Cardiac fibroblast (primary cell): ENCODE measurements at places on chromosomes 5 and 9.

DNA sequence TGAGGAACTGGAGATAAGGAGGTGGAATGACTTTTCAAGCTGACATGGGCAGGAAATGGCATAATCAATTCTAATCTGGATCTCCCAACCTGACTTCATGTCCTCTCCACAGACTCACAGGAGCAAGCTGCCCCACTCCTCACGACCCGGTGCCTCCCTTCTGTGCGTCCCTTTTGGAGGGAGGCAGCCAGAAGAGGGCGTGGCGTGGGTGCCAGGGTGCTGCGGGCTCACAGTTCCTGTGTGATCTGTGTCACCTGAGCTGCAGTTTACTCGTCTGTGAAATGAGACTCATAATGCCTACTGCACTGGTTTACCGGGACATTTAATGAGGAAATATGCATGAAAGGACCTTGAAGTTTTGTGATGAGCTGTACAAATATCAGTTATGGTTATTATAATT, 207.4 kb downstream of the DAB2IP start:
- DNase-seq: no peak

DNA sequence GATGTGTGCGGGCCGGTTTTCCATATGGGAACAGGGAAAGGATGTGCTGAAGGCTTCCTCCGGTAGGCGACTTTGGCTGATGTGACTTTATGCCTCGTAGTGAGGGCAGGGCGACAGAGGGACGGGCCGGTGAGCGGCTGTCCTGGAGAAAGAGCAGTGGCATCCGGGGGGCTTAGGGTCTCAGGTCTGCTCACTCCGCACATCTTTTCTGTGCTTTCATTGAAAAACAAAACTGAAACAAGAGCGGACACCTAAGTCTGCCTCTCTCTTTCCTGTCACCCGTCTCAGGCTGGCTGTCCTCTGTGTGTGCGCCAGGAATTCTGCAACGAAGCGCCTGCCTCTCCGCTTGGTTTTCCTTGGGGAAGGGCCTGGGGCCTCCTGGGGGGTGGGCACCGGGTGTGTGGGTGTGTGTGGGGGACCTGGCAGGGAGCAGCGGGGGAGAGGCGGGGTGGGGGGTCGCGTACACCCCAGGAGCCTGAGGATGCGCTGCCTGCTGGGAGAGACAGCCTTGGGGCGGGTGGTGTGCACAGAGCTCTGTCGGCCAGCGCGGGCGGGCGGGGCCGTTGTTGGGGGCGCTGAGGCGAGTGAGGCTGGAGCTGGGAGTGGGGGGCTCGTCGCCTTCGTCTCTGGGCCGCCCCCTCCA, 580 bp upstream of the PRRX2 start:
- no peak for DNase-seq

GRCh38 chr5:81971712-81972491, at the start of gene ATG10:
Gene ATG10 (plus strand): TSS chr5:81972023. CDS start chr5:81987571, 15,548 bp downstream.
- DNase-seq: peak; percentile 97

DNA sequence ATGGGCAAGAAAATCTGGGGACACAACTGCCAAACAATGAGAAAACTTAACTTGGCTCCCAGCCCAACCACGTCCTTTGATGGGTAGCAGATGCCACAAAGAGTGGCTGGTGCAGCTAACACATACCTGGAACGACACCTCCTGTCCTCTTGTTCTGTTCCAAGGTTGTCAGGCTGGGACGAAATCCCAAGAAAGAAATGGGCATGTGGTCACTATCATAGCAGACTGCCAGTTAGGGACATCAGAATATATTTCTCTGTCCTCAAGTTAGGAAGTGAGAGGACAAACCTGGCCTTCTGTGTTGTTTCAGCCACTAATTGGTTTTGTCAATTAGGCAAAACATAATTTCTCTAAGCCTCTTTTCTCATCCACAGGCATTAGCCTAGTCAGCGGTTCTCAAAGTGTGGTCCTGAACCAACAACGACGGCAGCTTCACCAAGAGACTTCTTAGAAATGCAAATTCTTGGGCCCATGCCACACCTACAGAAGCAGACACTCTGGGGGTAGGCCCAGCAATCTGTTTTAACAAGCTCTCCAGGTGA, 63.4 kb downstream of the RAPGEF1 start:
- DNase-seq: no peak

GRCh38 chr9:734831-735511, 106.5 kb upstream of the DMRT1 start:
- DNase-seq: peak; percentile 97

DNA sequence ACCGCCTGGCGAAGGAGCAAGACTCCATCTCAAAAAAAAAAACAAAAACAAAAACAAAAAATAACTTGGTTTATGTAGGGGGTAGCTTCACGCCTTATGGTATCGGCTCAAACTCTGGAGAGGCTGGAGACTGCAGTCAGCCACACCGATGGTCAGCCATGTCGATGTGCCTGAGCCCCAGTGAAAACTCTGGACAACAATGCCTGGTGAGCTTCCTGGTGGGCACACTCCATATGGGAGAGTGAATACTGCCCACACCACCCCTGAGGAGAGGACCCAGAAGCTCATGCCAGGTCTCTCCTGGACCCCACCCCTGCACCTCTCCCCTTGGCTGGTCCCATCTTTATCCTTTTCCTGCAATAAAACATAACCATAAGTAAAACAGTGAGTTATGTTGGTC, 19.6 kb downstream of the IPPK start:
- DNase-seq: no peak

DNA sequence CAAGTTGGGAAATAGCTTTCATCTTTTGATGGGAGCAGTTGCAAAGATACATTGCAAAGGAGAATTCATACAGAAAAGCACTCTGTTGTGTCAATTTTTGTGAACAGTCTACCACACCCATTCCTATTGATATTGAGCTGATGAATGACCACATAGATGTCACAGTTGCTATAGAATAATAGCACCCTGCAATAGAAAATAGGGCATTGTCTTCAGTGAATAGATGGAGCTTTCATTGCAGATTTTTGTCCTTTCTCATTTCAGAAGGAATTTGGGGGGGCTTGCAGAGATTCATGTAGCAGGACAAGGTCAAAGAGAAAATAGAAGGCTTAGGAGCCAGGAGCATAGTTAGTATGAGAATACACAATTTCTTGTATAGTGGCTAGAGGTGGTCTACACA, 237.9 kb downstream of the TMEM38B start:
- DNase-seq: no peak

DNA sequence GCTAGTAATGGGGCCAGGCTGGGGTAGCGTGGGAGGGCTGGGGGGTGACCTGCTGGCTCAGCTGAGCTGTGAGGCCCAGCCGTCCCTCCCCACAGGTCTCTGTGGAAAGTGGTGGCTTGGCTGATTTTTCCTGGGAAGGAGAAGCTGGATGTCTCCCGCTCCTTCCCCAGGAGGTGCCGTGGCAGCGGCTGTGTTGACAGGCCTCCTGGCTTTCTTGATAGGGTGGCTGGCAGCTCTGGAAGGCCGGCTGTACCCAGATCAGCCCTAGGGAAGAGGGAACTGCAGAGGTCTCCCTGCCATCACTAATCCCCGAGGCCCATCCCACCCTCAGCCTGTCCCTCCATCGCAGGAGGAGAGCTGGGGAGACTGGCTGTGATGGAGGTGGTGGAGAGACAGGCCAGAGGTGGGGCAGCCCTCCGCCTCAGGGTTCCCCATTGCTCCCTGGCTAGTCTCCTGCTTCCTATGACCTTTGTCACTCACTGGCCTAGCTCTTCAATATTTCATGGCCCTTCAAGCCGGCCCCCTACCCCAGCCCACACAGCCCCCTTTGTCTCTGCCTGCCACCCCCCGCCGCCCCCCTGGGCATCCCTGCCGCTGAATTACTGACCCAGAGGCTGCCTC, 6.8 kb downstream of the CXXC5 start:
- DNase-seq: no peak

GRCh38 chr5:14640765-14641164, 23.8 kb upstream of the OTULIN start:
- no peak for DNase-seq

DNA sequence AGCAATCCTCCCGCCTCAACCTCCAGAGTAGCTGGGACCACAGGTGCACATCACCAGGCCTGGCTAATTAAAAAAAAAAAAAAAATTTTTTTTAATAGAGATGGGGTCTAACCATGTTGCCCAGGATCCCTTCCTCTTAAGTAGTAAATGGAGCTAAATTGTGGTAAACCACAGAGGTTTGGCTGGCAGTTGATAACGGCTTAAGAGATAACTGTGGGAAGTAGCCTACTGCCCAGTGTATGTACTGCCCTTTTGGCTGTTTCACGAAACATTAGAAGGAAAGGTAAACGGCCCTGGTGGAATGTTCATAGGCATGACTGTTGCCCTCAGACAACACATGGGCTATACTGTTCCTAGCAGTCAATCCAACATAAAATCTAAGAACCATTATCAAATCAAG, 44.4 kb downstream of the HMGCR start:
- no peak for DNase-seq

DNA sequence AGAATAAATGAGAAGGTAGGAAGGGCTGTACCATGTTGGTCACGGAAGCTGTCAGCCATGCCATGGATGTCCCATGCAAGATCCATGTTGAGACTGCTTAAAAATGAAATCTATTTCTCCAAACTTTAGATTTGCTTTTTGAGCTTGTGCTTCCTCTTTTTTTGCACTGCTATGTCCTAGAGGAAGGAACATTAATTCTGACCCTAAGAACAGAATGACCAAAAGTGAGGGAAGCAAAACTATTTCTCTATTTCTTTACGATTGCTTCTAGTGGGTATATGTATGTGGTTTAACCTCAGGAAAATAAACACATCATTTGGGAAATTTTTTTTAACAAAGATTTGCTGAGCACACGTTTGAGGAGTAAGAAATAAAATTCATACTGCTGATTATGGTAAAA, 84.6 kb downstream of the USP20 start:
- DNase-seq: no peak

GRCh38 chr5:54577528-54577927, 60.0 kb downstream of the SNX18 start:
- DNase-seq: no peak

DNA sequence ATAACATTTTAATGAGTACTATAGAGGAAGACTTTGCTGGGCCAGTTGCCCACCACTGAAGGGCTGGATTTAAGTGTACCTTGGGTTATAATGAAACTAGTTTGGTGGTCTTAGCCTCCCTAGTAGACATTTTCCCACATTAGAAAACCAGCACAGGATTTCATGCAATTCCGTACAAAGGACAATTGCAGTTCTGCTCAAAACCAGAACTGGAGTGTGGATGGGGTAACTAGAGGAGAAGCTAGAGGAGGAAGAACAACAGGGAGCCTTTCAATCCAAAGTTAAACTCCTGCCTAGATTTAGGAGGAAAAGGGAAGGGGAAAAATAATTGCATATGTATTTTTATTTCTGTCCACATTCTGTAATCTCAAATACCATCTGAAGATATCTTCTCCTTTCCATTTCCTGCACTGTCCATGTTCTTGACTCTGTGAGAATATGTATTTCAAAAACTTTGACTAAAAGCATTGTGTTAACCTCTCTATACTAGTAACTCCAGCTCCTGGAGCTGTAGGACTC, 97.5 kb upstream of the SSBP2 start:
- peak; percentile 35 for DNase-seq

GRCh38 chr5:3958389-3958788, 362.8 kb downstream of the IRX1 start:
- DNase-seq: no peak

- peak; percentile 79 for DNase-seq
These were observed 238.3 kb downstream of the FBXL17 start for GRCh38 chr5:108143581-108143980.

GRCh38 chr5:17282283-17283120, 65.1 kb downstream of the BASP1 start:
- no peak for DNase-seq

GRCh38 chr5:72628771-72629371, 121.7 kb upstream of the ZNF366 start:
- no peak for DNase-seq

- DNase-seq: peak; percentile 43
These were observed 1.2 kb downstream of the DIPK1B start for GRCh38 chr9:136713550-136713949.

DNA sequence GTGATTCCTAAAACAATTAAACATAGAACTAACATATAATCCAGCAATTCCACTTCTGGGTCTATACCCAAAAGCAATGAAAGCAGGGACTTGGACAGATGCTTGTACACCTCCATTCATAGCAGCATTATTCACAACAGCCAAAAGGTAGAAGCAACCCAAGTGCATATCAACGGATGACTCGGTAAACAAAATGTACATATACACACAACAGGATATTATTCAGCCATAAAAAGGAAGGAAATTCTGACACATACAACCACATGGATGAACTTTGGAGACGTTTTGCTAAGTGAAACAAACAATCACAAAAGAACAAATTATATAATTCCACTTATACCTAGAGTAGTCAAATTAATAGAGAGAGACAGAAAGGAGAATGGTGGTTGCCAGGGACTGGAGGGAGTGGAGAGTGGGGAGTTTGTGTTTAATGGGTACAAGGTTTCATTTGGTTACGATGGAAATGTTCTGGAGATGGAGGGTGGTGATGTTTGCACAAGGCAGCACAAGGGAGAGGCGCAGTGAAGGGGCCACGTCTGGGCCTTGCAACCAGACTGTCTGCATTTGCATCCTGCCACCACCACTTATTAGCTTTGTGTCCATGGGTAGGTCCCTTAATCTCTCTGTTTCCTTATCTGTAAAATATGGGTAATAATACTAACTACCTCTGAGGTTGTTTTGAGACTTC, 36.3 kb upstream of the RLN1 start:
- DNase-seq: peak; percentile 11

- no peak for DNase-seq
These were observed 924.9 kb upstream of the DMAC1 start for GRCh38 chr9:8724284-8725018.

- DNase-seq: peak; percentile 96
These were observed 680 bp downstream of the GPX8 start for GRCh38 chr5:55160493-55161209.

- DNase-seq: peak; percentile 79
These were observed 2.6 kb upstream of the SMC5 start for GRCh38 chr9:70256123-70256551.

DNA sequence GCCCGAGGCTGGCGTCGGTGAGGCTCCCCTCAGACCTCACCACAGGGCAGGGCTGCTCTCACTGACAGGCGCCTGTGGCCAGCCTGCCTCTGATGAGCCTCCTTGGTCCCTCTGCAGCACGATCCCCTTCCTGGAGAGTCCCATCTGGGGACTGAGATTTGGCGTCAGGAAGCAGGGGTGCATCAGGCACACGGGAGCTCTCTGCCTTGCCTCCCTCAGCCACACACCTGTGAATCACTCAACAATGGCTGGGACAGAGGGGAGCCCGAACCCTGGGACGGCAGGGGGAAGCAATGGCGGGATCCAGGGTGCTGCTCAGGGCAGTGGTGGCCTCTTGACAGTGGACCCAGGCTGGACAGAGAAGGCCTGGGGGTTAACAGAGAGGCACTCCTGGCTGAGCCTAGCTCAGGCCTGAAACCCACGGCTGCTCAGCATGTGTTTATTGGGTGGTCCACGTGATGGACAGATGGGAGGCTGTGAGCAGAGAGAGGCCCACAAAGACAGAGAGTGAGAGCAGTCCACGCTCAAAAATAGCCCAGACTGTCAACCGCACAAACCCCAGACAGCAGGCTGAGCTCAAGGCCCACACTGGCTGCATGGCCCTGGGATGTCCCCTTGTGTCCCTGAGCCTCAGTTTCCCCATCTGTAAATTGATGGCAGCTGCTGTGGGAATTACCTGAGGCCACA, 11.9 kb downstream of the RASGEF1C start:
- no peak for DNase-seq
